ENCODE measurements at places on chromosomes 7 and 10. TPM values are rescaled to one million over a fixed set of nuclear protein-coding genes. Genes with fewer than 3 reads are reported as not detected.

ZNF503 gene
- 8.0 TPM for total RNA-seq

NFE2L3 gene
- total RNA-seq = 12.0 TPM

NAT16 gene
- total RNA-seq = not detected

IMMP2L gene
- total RNA-seq = 13.4 TPM

GRCh38 chr7:97021747-97022490 lies 2.7 kb downstream of the DLX5 start:
- no peak overlapping the region for H3K4me3 ChIP-seq
- H3K27ac ChIP-seq = no peak overlapping the region
- H3K27me3 ChIP-seq = peaks cover 95% of the 10 kb centered on the region
- no peak for DNase-seq
- no peaks in the 10 kb centered on the region for H3K4me1 ChIP-seq

DNA sequence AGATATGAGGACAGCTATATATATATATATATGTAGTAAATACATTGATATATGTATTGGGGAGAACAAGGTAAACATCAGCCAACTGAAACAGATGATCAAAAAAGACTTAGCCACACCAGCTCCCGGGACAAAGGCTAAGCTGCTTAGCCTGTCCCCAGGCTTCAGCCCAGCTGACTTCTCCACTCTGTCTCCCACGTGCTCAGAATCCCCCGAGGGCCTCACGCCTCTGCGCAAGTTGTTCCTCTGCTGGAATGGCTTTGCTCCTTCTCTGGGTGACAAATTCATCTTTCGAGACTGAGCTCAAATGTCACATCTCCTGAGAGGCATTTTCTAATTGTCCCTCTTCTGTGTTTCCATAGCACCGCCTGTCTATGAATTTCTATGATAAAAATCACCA lies 8.6 kb upstream of the INSIG1 start:
- H3K4me1 ChIP-seq = no peaks in the 10 kb centered on the region
- no peak overlapping the region for H3K4me3 ChIP-seq
- no peak overlapping the region for H3K27ac ChIP-seq
- H3K27me3 ChIP-seq = no peaks in the 10 kb centered on the region

GRCh38 chr10:111504376-111504775 lies 427.5 kb downstream of the ADRA2A start:
- no peaks in the 10 kb centered on the region for H3K4me1 ChIP-seq
- no peak overlapping the region for H3K4me3 ChIP-seq
- H3K27ac ChIP-seq = no peak overlapping the region
- no peaks in the 10 kb centered on the region for H3K36me3 ChIP-seq
- H3K27me3 ChIP-seq = no peaks in the 10 kb centered on the region

DNA sequence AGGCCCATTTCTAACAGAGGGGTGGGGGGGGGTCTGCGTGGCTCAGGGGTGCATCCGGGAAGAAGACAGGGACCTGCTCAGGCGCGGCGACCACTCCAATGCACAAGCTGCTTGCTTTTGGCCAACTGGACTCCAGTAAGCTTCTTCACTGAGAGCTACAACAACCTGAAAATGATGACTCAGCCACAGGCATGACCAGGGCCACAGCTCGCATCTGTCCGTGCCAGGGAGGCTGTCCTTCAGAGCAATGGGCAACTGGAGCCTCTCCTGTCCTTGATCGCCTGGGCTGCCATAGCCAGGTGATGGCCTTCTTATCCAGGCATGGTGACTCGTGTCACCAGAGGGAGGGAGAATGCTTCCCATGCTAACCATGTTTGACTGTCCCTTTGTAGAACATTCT lies 81.6 kb upstream of the RNF32 start:
- H3K36me3 ChIP-seq = no peaks in the 10 kb centered on the region
- H3K27ac ChIP-seq = no peak overlapping the region
- no peak for DNase-seq
- no peaks in the 10 kb centered on the region for H3K27me3 ChIP-seq

DNA sequence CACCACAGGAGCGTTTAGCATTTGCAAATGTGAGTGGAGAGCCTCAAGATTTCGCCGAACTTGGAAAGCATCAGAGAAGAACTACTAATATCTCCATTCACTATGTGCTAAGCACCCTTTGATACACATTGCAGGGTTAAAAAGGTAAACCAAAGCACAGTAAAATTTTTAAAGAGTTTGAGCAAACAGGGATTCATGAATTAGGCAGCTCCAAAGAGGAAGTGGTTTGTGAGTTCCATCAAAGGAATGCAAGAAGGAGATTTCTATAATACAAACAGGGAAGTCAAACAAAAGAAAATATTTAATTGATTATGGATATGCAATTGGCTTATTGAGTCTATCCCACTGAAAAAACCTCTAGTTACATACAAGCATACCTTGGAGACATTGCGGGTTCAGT lies 81.1 kb upstream of the TMEM72 start:
- no peak for DNase-seq
- H3K27me3 ChIP-seq = no peaks in the 10 kb centered on the region
- no peak overlapping the region for H3K27ac ChIP-seq

DNA sequence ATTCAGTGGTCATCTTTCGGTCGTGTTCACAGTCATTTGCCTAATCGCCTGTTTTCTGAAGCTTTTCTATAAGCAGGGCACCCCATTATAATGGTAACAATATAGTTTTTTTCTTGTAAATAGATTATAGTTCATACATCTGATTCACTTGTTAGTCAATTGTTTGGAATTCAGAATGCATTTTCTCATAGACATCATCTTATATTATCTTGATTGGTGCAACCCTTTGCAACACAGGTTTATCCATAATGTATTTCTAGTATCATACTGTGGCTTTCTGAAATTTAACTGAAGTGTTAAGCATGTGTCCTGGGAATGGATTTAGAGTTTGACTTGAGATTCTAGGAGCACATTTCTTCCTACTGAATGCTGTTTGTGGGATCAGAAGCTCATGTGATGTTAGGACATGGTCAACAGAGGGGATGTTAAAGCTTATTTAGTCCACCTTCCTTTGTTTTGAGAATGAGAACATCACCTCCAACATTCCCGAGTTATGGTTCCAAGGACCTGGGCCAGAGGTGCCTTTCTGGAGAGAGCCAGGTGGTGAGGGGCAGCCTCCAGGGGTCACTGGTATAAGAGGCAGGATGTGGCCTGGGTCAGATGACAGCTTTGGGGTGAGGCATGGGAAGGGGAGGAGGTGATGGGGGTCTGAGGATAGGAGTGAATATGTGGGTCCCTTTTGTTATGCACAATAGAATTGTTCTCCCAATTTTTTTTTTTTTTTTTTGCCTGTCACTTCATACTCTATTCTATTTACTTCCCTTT lies 415.6 kb downstream of the EXOC4 start:
- no peaks in the 10 kb centered on the region for H3K36me3 ChIP-seq
- H3K27me3 ChIP-seq = no peaks in the 10 kb centered on the region
- H3K4me1 ChIP-seq = no peaks in the 10 kb centered on the region
- no peak for DNase-seq

- no peaks in the 10 kb centered on the region for H3K36me3 ChIP-seq
- peaks cover 93% of the 10 kb centered on the region for H3K27me3 ChIP-seq
- no peak overlapping the region for H3K4me3 ChIP-seq
- peaks cover 3% of the 10 kb centered on the region for H3K4me1 ChIP-seq
- DNase-seq = no peak
These were observed 5.3 kb upstream of the EBF3 start for GRCh38 chr10:129969184-129969910.

DNA sequence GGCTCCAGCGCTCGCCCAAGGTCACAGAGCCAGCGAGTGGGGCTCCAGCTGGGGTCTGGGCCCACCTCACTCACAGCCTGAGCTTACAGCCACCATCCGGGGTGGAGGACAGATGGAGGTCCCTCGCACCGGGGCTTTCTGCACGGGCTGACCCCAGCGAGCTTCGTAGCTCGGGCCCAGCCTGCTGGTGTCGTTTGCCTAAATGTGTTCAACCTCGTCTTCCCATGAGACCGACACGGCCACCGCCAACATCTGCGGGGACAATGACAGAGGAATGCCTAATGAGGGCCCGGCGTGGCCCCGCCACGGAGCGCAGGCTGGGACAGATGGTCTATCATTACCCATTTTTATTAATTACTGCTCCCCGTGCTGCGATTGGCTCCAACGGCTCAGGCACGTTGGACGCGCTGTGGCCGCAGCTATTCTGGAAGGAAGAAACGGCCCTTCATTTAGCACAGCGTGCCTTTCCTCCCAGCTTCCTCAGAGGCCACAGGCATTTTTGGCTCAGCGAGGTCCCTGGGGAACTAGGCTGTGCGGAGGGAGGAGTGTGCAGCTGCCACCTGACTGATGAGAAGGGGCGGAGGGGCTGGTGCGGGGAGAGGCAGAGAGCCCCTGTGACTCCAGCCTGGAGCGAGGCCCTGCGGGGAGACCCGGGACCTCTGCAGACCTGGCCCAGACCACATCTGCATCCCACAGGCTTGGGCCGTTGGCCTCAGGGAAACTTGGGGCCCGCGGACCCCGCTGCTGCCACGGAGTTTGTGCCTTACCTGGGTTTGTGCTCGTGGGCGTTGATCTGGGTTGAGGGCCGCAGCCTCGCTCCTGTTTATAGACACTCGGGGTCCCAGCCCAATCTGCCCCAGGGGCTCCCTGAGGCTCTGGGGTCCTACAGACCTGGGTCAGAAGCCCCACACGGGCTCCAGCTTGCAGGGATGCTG lies 22.9 kb upstream of the ELFN1 start:
- no peak overlapping the region for H3K27ac ChIP-seq
- no peak for DNase-seq
- peaks cover 3% of the 10 kb centered on the region for H3K27me3 ChIP-seq

DNA sequence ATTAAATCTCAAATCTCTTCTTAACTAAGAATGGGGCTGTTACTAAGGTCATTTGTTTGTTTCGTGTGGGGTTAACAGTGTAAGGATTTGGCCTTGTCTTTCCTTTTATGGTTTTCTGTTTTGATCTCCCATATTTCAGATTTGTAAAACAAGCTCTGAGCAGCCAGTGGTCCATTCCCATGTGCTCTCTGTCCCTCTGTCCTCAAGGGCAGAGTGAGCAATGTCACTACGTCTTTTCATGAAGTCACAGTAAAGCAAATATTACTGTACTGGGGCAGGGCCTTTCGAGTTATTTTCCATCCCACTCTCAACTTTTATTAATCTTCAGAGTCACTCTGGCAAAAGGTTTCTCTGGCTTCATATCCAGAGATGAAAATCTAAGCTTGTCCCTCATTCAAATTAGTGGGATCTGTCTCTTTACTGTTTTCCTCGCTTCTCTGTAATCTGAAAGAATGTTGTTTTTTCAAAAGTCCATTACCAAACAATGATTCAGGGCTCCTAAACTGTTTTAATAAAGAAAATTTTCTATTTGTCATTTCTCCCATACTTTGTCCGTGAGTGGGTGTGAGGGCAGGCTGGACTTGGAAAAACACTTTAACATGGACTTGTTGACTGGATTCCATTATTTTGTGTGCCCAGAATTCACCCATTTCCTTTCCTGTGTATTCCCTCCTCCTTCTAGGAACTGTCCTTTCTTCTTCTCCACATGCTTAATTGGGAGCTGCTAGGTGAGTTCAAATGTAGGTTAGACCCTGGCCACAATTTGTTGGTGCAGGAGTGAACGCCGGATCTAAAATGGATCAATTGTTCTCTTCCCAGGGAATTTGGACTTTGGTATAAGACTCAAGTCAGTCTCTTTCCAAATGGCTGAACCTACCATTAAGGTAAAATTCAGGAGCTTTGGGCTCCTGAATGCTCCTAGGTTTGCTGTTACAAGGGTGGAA lies 42.1 kb upstream of the NAMPT start:
- H3K4me1 ChIP-seq = no peaks in the 10 kb centered on the region
- DNase-seq = no peak
- no peaks in the 10 kb centered on the region for H3K36me3 ChIP-seq
- H3K4me3 ChIP-seq = no peak overlapping the region
- no peaks in the 10 kb centered on the region for H3K27me3 ChIP-seq
- no peak overlapping the region for H3K27ac ChIP-seq

DNA sequence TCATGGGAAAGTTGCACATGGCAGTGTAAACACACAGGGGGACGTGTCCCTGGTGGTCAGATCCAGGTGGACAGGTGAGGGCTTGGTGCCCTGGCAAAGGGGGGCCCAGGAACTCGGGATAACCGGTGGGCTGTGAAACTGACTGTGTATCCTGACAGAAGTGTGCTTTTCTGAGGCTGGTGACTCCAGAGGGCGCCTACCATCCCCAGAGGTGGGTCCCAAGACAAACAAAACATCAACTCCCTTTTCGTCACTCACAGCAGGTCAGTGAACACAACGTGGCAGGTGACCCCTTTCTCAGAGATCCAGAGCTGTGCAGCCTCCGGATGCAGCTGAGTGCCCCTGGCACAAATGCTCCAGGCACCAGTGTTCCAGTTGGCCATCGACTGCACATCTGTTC lies 56.0 kb upstream of the DDC start:
- H3K4me3 ChIP-seq = no peak overlapping the region
- no peaks in the 10 kb centered on the region for H3K36me3 ChIP-seq
- H3K27me3 ChIP-seq = no peaks in the 10 kb centered on the region
- no peak for DNase-seq

DNA sequence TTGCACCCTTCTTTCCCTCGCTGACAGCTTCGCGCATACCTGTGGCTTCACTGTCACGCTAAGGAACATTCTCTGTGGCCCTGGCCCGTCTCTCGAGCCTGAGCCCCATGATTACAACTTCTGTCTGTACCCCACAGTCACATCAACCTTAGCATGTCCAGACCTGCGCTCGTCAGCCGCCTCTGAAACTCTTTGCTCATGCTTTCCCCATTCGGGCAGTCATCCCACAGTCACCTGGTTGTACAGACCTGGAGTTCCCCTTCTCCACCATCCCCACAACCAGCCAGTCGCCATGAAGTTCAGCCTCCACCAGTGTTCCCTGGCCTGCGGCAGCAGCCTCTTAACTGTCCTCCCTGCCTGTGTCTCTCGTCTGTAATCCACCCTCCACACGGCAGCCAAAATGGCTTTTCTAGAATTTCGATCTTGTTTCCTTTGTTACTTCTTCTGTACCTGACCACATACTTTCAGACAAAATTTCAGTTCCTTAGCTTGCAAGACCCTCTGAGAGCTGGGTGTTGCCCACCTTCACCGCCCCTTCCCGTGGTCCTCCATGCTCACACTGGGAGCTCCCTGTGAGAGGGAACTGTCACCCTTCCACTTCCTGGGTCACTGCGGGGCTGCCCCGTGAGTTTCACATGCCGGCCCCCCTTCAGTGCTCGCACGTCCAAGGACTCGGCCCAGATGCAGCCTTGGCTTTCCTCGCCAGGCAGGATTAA lies 229.2 kb downstream of the CELF2 start:
- no peak overlapping the region for H3K27ac ChIP-seq
- no peak for DNase-seq
- H3K4me1 ChIP-seq = no peaks in the 10 kb centered on the region

DNA sequence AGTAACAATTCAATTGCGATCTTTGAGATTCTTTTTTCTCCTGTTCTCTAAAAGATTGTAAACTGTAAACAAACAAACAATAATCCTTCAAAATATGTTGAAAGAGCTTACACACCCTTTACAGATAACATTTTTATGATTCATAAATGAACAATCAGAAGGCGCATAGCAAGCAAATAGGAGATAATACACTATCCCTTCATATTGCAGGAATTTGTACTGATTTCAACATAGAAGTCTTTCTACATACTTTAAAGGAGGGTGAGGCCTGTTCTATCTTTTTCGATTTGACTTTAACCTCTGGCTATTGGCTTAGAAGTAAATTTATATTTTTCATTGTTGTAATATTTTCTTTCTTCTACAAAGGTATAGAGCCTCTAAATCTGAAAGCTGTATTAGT lies 57.2 kb downstream of the TFEC start:
- no peak for DNase-seq
- no peaks in the 10 kb centered on the region for H3K4me1 ChIP-seq
- H3K27ac ChIP-seq = no peak overlapping the region

- no peaks in the 10 kb centered on the region for H3K36me3 ChIP-seq
- H3K27ac ChIP-seq = no peak overlapping the region
- H3K4me1 ChIP-seq = peaks cover 4% of the 10 kb centered on the region
- DNase-seq = peak; percentile 16
- no peaks in the 10 kb centered on the region for H3K27me3 ChIP-seq
- H3K4me3 ChIP-seq = no peak overlapping the region
These were observed 13.5 kb downstream of the TBXAS1 start for GRCh38 chr7:139842401-139843210.

Measured in colonic mucosa (tissue), 4 donors.